HS-27A (cell line): ENCODE measurements at places on chromosomes 4 and X.

DNA sequence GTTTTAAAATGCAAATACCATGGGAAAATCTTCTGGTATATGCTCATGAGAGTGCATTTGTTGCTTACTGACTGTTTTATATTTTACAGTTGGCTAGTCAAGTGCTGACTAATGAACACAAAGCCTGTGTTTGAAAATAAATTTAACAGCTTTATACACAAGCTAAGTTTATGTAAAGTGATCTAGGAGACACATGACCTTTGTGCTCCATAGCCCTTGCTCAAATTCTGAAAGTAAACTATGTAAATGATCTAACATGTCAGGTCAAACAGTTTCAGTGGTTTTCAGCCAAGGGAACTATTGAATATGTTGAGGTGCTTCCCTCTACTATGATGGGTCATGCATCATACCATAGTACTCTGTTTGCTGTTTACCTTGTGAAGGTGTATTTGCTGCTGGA, 36.7 kb downstream of the DIAPH2 start:
- DNase-seq = no peak

DNA sequence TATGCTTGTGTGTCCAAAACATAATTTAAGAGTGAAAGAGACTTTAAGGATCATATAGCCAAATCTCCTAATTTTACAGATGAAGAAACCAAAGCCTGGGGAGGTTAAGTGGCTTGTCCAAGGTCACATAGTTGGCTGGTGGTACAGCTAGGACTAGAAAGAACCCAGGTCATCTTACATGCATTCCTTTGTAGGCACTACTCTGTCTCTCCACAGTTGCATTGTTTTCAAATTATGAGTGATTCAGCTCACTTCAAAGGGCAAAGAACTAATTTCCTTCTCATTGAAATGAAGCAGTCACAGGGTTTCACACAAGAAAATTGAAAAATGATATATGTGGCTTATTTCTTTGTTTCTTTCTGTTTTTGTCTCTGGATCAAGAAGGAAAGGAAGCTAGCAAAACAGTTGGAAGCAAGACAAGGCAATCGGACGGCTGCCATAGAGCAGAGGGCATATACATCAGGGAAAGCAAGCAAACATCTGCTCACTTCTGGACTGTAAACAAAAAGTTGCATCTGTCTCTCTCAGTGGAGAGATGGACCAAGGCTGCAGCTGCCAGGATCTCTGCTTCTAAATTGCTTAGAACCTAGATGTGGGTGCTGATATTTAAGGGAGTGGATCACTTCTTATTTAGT, 107.5 kb upstream of the AMOT start:
- DNase-seq = no peak

DNA sequence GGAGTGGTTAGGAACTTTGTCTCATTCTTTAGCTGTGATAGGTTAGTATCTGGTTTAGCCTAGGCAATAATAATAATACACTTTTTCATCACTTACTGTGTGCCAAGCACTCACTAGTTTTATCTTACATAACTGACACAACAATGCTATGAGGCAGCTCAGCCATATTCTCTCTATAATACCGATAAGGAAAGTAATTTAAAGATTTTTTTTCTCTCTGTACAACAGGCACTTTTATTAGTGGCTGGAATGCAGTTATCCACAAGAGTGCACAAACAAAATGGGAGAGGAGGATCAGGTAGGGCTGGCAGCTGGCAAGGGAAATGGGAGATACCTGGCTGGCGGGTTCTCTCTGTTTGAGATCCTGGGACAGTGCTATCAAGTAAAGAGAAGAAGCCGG, 7.6 kb downstream of the RELL1 start:
- peak; percentile 26 for DNase-seq

DNA sequence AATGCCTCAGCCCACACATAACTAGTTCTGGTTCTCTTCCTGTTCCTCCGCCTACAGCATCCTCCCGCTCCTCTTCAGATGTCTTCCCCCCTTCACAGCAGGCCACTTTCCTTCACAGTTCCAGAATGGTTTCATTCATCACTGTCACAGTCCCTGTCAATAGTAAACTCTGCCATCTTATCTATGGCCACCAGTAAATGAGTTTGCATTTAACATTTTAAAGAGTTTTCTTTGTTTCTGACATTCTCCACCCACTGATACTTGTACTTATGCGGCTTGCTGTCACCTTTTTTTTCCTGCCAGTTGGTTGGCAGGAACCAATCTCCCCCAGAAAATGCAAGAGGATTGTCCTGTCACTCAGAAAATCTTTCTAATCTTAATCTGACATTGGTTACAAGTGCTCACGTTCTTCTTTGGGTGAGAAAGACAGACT, 114.1 kb downstream of the GLUD2 start:
- DNase-seq = no peak

DNA sequence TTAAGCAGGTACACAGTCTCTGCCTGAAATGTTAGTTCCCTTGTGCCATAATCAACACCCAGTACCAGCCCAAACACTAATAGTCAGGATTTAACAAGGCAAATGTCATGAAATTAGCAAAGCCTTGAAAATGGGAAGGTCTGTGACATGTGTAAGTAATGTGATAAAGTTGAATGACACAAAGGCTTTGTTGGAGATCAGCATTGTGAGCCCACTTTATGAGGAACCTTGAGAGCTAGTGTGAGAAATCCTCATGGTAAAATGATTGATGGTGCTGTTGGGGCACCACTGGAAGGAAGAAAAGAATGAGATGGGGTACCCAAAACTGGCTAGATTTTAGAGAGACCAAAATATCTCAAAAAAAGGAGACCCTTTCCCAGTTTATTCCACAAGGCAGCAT, 3.3 kb upstream of the LIN54 start:
- no peak for DNase-seq

GRCh38 chr4:6118201-6118600, 82.1 kb downstream of the JAKMIP1 start:
- DNase-seq = no peak

- no peak for DNase-seq
These were observed 128.3 kb downstream of the MAGEE1 start for GRCh38 chrX:76555816-76556215.

- no peak for DNase-seq
These were observed 28.1 kb downstream of the KLHL8 start for GRCh38 chr4:87192145-87192919.
